Effector memory CD8-positive, alpha-beta T cell (primary cell): ENCODE measurements at places on chromosomes 4 and X.

DNA sequence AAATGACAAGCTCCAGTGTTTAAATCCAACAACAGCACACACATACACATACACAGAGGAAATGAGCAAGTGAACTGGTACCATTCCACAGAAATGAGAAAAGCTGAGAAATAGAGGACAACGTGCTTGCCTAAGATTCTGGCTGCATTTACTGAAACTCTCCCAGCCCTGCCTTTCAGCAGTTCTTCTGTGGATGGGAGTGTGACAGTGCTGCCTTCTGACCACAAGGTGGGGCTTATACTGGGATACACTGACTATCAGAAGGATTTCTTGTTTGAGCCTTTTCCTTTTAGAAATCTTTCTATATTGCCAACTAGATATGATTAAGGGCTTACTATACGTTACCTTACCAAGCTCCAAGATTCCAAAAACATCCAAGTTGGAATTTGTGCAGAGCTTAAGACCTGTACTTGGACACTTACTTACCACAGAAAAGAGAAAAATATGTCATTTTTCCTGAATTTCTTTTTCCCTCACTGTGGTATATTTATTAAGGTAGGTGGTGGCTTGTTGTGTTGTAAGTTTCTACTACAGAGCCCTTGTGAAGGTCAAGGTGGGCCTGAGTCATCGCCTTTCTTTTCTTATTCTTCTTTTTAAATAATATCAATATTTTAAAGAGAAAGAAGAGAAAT, 10.7 kb upstream of the CXCL8 start:
- no peaks in the 10 kb centered on the region for H3K27me3 ChIP-seq
- DNase-seq, result no peak
- H3K4me3 ChIP-seq, result no peak overlapping the region

- H3K27ac ChIP-seq, result no peak overlapping the region
- H3K27me3 ChIP-seq, result no peaks in the 10 kb centered on the region
- H3K4me3 ChIP-seq, result no peak overlapping the region
- no peak for DNase-seq
- H3K4me1 ChIP-seq, result no peaks in the 10 kb centered on the region
- H3K36me3 ChIP-seq, result no peaks in the 10 kb centered on the region
These were observed 32.9 kb downstream of the LUZP4 start for GRCh38 chrX:115322375-115322774.

- H3K27ac ChIP-seq, result no peak overlapping the region
- peaks cover 5% of the 10 kb centered on the region for H3K4me1 ChIP-seq
- no peaks in the 10 kb centered on the region for H3K27me3 ChIP-seq
- DNase-seq, result no peak
- H3K4me3 ChIP-seq, result no peak overlapping the region
These were observed 70.0 kb upstream of the TSPAN5 start for GRCh38 chr4:98728433-98728832.

- H3K4me1 ChIP-seq, result no peaks in the 10 kb centered on the region
- no peak overlapping the region for H3K27ac ChIP-seq
- H3K4me3 ChIP-seq, result no peak overlapping the region
- H3K27me3 ChIP-seq, result no peaks in the 10 kb centered on the region
These were observed 73.9 kb downstream of the TRPC5 start for GRCh38 chrX:112008724-112009123.

GRCh38 chr4:181018913-181019312, 1224.3 kb upstream of the TENM3 start:
- no peaks in the 10 kb centered on the region for H3K36me3 ChIP-seq
- DNase-seq, result no peak
- H3K4me3 ChIP-seq, result no peak overlapping the region
- no peaks in the 10 kb centered on the region for H3K27me3 ChIP-seq

- H3K4me1 ChIP-seq, result peaks cover 4% of the 10 kb centered on the region
- H3K4me3 ChIP-seq, result no peak overlapping the region
- H3K36me3 ChIP-seq, result no peaks in the 10 kb centered on the region
- H3K27me3 ChIP-seq, result no peaks in the 10 kb centered on the region
These were observed 281.3 kb downstream of the PPP3CA start for GRCh38 chr4:101065935-101066485.

GRCh38 chr4:82679531-82679930, 117.7 kb upstream of the TMEM150C start:
- H3K27me3 ChIP-seq, result peaks cover 7% of the 10 kb centered on the region
- no peak overlapping the region for H3K27ac ChIP-seq
- H3K36me3 ChIP-seq, result no peaks in the 10 kb centered on the region
- no peak overlapping the region for H3K4me3 ChIP-seq
- no peaks in the 10 kb centered on the region for H3K4me1 ChIP-seq
- no peak for DNase-seq

- no peaks in the 10 kb centered on the region for H3K36me3 ChIP-seq
- H3K4me1 ChIP-seq, result no peaks in the 10 kb centered on the region
These were observed 519.2 kb downstream of the ARAP2 start for GRCh38 chr4:35725131-35725530.

DNA sequence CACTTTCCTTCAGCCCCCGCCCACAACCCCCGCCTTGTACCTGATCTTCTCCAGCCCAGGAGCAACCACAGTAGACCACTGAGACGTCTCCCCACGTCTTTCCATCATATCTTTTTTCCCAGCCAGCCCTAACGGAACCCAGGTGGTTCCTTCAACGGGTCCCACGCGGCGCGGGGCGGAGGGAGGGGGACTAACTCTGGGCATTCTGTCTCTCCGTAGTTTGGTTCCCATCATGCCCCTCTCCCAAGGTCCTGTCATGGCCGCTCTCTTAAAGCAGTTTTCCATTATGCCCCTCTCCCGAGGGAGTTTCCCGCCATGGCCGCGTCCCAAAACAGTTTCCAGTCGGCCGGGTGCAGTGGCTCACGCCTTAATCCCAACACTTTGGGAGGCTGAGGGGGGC, 21.5 kb upstream of the TBL1X start:
- no peaks in the 10 kb centered on the region for H3K36me3 ChIP-seq
- no peak overlapping the region for H3K4me3 ChIP-seq
- no peak for DNase-seq
- no peaks in the 10 kb centered on the region for H3K4me1 ChIP-seq

GRCh38 chr4:654503-654845, 19.6 kb downstream of the ATP5ME start:
- H3K27ac ChIP-seq, result no peak overlapping the region
- H3K36me3 ChIP-seq, result no peaks in the 10 kb centered on the region
- H3K4me1 ChIP-seq, result peaks cover 6% of the 10 kb centered on the region

DNA sequence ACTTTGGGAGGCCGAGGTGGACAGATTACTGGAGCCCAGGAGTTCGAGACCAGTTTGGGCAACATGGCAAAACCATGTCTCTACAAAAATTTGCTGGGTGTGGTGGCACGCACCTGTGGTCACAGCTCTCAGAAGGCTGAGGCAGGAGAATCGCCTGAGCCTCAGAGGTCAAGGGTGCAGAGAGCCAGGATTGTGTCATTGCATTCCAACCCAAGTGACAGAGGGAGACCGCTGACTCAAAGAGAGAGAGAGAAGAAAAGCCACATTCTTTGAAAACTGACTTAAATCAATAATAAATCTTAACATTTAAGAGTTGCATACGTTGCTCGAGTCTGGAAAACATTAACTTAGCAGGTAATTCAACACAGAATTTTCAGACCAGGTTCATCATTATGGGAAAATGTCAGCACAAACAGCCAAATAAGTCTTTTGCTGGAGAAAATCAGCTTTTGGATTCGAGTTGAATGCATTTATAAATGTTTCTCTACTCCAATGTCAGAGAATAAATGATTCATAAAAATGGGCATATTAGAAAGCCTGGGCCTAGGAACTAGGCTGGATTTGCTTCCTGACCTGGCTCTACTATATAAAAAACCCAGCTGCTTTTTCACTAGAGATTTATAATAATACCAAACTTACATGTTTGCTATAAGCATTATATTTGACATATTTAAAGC, 68.3 kb upstream of the RBPJ start:
- no peaks in the 10 kb centered on the region for H3K4me1 ChIP-seq
- H3K27me3 ChIP-seq, result no peaks in the 10 kb centered on the region
- no peaks in the 10 kb centered on the region for H3K36me3 ChIP-seq
- H3K27ac ChIP-seq, result no peak overlapping the region
- no peak overlapping the region for H3K4me3 ChIP-seq
